ENCODE measurements at places on chromosomes 2 and 18. TPM values are rescaled to one million over a fixed set of nuclear protein-coding genes. Genes with fewer than 3 reads are reported as not detected.

- DNase-seq = no peak
These were observed 74.7 kb downstream of the KIAA2012 start for GRCh38 chr2:202147775-202148174.

GRCh38 chr18:57575542-57575941 lies 11.0 kb downstream of the FECH start:
- DNase-seq = no peak

DNA sequence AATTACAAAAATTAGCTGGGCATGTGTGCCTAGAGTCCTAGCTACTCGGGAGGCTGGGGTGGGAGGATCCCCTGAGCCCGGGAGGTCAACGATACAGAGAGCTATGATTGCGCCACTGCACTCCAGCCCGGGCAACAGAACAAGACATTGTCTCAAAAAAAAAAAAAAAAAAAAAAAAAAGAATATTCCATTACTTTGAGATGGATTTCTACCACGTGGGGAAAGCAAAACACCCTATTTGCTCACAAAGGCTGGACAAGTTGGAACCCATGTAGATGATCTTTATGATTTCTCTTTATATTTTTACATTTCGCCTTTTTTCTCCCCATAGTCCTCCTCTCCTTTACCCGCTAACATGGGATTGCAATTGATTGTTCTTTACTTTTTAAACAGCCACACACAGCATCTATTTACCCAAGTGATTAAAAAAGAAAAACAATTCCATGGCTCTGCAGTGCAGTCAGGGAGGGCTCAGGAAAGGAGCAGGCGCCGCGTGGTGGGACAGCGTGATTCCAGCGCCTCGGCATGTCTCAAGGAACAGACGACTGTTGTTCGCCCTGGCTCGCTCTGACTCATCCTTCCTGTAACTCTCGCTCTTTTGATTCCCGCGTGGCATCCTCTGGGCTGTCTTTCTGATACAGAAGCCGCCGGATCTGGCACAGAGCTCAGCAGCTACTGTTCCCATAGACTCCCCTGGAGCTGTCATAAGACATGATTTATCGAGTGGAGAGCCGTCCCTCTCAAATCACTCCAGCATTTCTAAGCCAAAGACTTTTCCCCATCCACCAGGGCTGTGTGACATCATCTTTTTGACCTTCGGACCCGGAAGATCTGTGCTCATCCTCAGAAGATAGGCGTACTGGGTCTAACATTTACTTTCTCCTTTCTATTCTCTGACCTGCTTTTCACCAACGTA lies 230.4 kb upstream of the AGAP1 start:
- DNase-seq = no peak

GRCh38 chr2:231684314-231685223 lies 23.8 kb upstream of the PTMA start:
- no peak for DNase-seq

GRCh38 chr18:34491719-34492118 lies 218.4 kb upstream of the DTNA start:
- no peak for DNase-seq

- no peak for DNase-seq
These were observed 150.2 kb upstream of the POU3F3 start for GRCh38 chr2:104703669-104704068.

DNA sequence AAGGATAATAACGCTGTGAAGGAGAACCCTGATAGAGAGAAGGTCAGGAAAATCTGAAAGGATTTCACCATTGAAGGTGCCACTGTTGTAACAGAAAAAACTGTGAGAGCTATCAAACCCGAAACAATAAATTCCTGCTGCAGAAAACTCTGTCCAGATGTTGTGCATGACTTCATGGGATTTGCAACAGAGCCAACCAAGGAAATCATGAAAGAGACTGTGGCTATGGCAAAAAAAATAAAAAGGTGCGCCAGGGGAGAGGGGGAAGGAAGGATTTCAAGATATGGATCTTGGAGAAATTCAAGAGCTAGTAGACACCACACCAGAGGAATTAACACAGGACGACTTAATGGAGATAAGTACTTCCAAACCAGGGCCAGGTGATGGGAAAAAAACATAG lies 88.0 kb downstream of the LDLRAD4 start:
- no peak for DNase-seq

C2orf80 gene
- total RNA-seq = not detected

GRHL1 gene
- 4.7 TPM for total RNA-seq

UGT1A10 gene
- total RNA-seq = 0.45 TPM

FOXI3 gene
- not detected for total RNA-seq

DNA sequence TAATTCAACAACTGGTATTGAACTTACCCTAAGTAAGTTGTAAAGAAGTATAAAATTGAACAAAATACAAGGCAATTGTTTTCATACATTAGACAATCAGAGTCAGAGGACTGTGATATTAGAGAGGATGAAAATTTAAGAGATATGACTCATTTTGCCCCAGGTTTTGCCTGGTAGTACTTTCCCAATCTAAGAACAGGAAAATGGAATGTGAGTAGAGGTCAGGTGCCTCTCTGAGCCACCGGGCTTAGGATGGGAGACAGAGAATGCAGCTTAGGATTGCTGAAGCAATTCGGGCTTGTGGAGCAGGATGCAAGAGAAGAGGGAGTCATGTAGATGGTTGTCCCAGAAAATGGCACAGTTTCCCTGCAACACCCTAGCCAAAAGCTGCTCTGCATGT lies 219.7 kb upstream of the CHST9 start:
- DNase-seq = no peak

MARCHF4 gene
- not detected for total RNA-seq

FEV gene
- total RNA-seq = not detected

All from left lobe of liver (tissue), 2 donors.